ENCODE measurements at places on chromosomes 3 and 15.

DNA sequence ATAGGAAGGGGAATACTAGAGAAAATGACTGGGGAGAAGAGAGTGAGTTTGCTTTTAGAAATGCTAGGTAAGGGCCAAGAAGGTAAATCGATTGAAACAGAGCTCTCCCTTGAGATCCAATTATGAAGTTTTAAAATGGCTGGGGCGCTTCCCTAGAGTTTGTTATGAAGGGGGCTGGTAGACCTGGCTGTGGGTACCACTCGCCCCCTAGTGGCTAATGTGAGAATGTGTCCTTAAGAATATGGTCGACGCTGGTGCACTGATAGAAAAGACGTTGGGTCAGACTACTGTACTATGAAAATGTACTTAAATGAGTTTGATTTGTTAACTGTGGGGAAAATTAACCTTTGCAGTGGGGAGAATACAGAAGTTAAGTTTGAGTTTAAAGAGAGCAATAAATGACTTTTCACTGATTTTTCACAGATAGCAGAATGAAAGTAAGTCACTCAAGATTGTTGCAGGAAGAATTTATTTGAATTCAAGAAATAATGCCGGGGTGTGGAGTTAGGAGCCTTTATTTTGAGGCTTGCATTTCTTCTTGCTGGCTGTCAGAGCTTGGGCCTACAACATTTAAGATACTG, 9.2 kb downstream of the TMPRSS7 start:
- DNase-seq: peak; percentile 32

DNA sequence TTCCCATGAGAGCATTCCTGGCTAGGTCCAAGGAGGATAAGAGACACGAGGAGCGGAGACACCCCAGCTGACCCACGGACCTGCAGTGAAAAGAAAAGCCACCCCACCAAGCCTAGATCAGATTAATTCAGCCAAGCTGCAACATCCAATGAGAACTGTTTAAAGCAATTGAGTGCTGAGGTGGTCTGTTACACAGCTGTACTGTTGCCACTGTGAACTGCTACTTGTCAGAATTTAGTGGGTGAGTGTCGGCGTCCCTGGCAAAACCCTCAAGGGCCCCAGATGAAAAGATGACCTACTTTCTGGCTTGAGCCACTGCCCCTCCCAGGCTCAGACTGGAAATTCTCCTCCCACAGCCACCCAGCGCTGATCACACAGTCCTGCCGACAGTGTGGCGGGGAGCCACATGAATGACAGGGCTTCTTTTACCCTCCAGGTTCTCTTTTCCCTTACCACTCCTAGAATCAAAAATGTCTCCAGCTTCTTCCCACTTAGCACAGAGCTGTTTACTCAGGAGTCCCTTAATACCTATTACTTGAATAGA, 26.4 kb upstream of the KBTBD12 start:
- no peak for DNase-seq

DNA sequence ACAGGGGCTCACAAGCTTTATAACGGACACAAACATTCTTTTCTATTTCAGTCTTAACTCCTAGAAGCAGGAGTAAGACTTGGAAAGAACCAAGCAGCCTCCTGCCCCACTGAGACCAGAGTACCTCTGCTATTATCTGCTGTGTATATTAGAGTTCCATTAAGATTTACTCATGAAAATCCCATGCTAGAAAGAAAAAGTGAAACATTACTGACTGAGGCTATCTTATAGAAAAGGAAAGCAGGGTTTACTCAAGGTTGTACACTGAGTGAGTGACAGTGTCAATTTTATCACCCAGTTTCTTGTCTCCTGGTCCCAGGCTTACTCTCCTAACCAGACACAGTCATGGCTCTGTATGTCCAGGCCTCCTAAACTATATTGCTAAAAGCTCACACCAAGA, 97.9 kb upstream of the SOX2 start:
- DNase-seq: no peak

DNA sequence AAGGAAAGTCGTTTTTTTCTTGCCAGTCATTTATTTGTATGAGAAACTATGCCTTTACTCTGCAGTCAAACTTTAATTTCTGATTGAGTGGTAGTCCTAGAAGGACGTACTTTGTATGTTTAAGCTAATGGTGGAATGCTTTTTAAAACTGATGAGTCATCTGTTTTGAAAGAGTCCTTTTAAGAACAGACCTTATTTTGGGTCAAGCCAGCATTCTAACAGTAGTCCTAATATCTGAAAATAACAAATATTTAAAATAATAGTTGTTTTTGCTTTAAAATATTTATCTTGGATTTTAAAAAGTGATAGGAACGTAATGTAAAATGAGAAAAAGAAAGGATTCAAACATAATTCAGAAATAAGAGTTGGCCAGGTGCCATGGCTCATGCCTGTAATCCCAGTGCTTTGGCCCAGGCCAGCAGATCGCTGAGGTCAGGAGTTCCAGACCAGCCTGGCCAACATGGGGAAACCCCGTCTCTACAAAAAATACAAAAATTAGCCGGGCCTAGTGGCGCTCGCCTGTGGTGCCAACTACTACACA, 1.3 kb upstream of the LRRC58 start:
- no peak for DNase-seq

DNA sequence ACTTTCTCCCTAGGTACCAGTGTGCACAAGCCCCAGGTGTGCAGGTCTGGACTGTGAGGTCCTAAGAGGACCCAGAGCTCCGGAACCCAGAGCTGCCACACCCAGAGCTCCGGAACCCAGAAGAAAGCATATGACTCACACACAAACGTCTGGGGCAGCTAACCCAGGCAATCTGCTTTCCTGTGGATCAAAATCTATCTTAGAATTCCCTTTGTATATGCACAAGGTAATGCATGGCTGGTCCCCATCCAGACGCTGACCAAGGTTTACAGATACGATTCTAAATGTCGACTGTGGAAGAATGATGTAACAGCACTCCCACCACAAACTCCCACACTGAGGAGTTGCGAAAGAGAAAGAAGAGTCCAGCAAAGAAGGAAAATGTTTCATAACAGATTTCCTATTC, 15.7 kb downstream of the KCNMB2 start:
- no peak for DNase-seq

DNA sequence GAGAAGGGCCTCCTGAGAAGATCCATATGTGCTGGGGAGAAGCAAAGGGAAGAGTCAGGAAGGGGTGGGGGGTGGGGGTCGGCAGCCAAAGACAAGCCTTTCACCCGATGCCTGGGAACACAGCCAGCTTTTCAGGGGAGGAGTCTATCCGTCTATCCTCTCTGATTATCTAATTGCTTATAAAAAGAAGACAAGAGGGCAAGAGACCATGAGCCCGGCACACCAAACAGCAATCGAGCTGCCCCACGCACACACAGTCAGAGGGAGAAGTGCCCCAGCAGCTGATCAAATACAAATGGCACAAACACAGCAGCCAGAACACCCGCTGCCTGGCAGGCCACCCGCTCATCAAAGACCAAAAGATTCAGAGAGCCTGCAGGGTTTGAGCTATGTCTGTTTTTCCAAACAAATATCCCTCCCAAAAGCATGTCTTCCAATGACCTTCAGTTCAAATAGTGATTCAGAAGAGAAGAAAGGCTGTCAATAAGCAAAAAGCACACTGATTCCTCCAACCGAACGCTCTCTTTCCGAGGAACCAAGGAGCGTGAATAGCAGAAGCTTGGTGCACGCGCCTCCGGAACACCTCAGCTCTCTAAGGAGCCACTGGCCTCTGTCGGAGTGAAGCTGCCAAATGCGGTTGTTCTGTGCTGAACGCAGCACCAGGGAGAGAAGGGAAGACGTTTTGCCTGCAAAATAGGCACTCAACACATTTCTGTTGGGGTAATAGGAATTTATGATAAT, 419.2 kb downstream of the OCA2 start:
- DNase-seq: no peak

- DNase-seq: no peak
These were observed 172.6 kb upstream of the CNTN3 start for GRCh38 chr3:74787011-74787410.

- DNase-seq: no peak
These were observed 1.3 kb upstream of the UNC13C start for GRCh38 chr15:53976844-53977392.

DNA sequence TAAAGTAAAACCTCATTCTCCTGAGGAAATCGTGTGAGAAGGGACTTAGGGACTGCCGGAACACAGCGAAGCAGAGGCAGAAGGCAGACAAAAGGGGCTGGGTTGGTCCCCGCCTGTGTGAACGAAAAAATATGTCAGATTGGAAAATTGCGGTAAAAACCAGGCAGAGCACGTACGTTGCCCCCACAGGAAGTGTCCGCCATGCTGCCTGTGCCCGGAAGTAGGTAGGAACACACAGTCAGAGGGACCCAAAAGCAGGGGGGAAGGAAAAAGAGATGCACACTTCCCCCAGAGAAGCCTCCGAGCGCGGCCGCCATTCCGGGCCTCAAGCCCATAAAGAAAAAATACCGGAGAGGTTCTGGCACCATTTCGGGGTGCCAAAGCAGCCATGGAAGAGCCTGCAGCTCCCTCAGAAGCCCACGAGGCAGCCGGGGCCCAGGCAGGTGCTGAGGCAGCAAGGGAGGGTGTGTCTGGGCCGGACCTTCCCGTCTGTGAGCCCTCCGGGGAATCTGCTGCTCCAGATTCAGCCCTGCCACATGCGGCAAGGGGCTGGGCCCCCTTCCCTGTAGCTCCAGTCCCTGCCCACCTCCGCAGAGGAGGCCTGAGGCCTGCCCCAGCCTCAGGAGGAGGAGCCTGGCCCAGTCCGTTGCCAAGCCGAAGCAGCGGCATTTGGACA, at the start of gene MKRN3:
MKRN3 (plus strand) TSS at position 280 of the 676 bp plus-strand sequence; CDS start at position 389, 109 bp downstream.
- no peak for DNase-seq

Measured in GM19239 (cell line).